ENCODE measurements at places on chromosomes 16 and 17.
A peak's percentile ranks its signal among the peaks of the same experiment; 100 is the strongest.

- no peaks in the 10 kb centered on the region for H3K27me3 ChIP-seq
- no peak overlapping the region for H3K27ac ChIP-seq
- no peak for DNase-seq
- no peaks in the 10 kb centered on the region for H3K36me3 ChIP-seq
- no peak overlapping the region for H3K4me3 ChIP-seq
Measured at GRCh38 chr16:82955741-82956348, 329.1 kb downstream of the CDH13 start.

DNA sequence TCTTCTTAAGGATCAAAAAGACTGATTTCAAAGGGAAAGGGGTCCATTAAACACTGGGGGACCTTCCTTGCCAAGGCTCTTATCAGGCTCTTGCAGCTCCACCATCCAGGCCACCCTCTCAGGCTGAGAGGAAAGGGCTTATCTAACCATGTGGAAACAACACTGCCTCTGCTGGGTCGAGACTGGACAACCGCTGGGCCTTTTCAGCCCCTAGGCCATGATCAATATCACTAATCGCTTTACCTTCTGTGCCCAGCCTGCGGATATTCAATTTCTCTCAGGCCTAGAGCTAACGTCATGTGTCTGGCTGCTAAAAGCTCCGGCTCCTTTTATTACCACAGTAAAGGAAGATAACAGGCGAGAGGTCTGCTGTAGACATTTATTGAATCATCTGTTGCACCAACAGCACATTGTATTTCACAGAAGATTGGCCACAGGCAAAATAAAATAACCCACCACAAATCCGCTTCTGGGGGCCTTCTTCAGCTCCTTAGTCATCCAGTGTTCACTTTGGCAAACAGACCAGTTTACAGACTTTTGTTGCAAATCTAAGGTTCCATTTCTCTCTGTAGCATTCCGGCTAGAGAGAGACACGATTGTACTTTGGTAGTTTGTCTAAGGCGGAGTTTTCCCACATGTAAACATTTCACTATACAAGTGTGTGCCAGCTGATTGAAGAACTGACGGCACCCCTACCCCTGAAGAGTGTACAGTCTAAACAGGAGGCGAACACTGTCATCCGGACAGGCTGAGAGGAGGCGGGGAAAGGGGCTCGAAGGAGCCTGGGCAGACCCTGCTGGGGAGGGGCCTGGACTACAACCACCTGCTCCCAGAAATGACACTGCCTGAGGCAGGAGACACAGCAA, 13.9 kb downstream of the CYB561 start:
- H3K4me1 ChIP-seq: peaks cover 36% of the 10 kb centered on the region
- H3K36me3 ChIP-seq: peaks cover 31% of the 10 kb centered on the region
- DNase-seq: no peak
- H3K27me3 ChIP-seq: no peaks in the 10 kb centered on the region
- H3K27ac ChIP-seq: peak overlapping the region; percentile 55

GRCh38 chr17:81551458-81552243, 502 bp downstream of the FAAP100 start:
- DNase-seq: peak; percentile 19
- H3K27ac ChIP-seq: peak overlapping the region; percentile 49
- H3K27me3 ChIP-seq: no peaks in the 10 kb centered on the region

DNA sequence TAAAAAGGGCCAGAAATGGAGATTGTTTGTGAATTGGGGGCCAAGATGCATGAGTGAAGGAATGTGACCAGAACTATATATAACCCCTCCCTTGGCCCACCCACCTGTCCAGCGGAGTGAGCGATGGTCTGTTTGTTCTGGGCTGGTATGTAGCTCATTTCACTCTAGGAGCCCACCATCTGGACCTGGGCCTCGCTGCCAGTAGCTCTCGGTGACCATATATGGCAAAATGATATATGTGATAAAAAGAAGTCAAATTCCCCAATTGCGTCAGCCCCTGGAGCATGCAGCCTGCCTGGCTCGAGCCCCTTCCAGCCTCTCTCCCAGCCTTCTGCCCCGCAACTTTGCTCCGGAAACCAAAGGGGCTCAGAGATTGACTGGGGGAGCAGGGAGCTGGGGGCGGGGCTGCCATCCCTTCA, 47.3 kb downstream of the CCDC42 start:
- H3K36me3 ChIP-seq: peaks cover 7% of the 10 kb centered on the region
- H3K4me3 ChIP-seq: no peak overlapping the region
- H3K27ac ChIP-seq: no peak overlapping the region
- H3K27me3 ChIP-seq: peaks cover 28% of the 10 kb centered on the region
- peaks cover 7% of the 10 kb centered on the region for H3K4me1 ChIP-seq
- no peak for DNase-seq

- H3K27me3 ChIP-seq: no peaks in the 10 kb centered on the region
- peaks cover 72% of the 10 kb centered on the region for H3K36me3 ChIP-seq
- no peak overlapping the region for H3K27ac ChIP-seq
- H3K4me1 ChIP-seq: no peaks in the 10 kb centered on the region
- DNase-seq: no peak
- H3K4me3 ChIP-seq: no peak overlapping the region
Measured at GRCh38 chr16:81657224-81657623, 121.9 kb upstream of the PLCG2 start.

GRCh38 chr16:57475711-57476339, 10.5 kb downstream of the DOK4 start:
- H3K36me3 ChIP-seq: peaks cover 6% of the 10 kb centered on the region
- H3K4me3 ChIP-seq: no peak overlapping the region
- H3K4me1 ChIP-seq: no peaks in the 10 kb centered on the region
- no peak overlapping the region for H3K27ac ChIP-seq
- DNase-seq: no peak

DNA sequence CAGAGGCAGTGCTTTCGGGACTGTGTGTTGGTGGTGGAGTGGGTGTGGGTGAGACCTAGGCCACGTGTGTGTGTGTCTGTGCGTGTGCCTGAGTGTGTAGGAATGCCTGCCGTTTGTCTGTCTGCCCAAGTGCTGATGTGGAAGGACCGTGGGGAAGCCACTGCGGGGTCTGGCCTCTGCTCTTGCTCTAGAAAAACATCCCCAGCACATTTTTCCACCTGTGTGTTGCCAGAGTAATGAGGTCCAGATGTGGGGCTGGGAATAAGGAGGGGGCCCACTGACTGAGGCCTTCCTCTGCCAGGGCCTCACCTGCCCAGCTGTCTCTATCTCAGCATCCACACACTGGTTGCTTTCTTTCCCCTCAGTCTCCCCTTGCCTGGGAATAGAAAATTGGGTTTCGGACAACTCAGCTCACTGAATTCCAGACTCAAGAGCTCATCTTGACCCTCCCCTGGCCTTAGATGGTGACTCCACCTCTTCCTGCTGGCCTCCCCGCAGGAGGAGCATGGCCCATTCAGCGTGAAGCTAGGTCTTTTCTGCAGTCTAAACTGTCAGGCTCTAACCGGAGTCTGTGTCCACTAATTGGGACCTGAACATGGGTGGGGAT, 7.6 kb downstream of the SGCA start:
- H3K4me1 ChIP-seq: peaks cover 36% of the 10 kb centered on the region
- H3K27ac ChIP-seq: peak overlapping the region; percentile 66
- H3K4me3 ChIP-seq: no peak overlapping the region
- no peak for DNase-seq
- no peaks in the 10 kb centered on the region for H3K36me3 ChIP-seq
